ENCODE measurements at places on chromosomes 6 and 20.

DNA sequence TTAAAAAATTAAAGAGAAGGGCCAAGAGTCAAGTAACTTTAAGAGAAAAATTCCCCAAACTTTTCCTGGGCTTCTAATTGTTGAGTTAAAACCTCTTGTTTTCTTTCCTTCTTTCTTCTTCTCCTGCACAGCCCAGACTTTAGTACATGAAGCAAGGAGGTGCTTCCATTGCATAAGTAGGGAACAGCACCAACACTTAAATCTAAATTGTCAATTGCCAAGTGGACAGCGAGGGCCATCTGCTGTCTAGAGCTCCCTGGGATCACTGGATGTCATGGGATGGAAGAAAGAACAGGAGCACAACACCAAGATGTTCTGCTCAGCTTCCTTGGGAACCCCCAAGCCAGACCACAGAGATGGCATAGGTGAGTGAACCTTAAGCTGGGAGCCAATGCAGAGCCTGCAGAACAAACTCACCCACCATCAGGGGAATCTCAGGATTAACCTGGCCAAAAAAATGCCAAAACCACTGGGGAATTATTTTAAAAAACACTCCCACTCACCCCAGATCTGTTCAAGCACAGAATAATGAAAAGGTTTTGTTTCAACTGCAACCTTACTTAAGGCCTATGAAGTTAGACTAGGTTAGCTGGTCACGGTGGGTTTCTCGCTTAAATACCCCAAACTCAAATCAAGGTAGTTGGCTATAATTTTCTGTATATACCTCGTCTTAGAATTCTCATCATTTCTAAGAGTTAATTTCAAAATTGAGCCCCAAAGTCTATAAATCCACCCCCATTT is 67.8 kb downstream of the TNFRSF21 start:
- no peak for DNase-seq

DNA sequence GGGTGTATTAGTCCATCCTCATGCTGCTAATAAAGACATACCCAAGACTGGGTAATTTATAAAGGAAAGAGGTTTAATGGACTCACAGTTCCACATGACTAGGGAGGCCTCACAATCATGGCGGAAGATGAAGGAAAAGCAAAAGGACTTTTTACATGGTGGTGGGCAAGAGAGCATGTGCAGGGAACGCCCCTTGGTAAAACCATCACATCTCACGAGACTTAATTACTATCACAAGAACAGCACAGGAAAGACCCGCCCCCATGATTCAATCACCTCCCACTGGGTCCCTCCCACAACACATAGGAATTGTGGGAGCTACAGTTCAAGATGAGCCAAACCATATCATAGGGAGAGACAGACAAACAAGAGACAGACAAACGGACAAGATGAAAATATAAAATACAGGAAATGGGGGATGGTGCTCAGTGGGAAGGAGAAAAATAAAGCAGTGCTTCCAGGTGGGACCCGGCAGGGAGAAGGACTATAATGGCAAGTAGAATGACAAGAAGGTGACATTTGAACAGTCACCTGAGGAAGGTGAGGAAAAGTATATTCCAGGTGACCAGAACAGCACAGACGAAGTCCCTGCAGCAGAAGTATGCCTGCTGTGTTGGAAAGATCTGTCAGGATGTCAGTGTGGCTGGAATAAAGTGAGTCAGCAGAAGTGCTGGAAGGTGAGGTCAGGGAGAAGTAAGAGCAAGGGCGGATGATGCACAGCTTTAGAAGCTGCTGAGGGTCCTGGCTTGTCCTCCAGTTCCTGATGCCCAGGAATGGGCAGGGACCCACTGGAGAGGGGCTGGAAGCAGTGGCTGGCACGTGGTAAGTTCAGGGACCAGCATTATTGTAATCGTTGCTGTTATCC is 61.1 kb downstream of the SLC2A10 start:
- no peak for DNase-seq

DNA sequence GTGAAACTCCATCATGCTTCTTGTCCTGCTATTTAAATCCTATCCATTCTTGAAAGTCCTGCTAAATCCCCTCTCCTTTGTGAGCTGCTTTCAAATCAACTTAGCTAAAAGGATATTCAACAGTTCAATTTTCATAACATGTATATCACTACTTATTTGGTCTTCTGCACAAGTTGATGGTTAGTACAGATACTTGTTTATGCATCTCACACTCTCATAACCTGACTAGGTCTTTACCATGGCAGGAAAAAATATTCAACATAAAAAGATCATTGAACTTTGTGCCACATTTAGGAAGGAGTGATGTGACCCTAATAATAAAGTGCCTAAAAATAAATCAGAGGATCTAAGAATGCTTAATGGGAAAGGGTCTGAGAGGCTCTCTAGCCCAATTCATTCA is 148.2 kb downstream of the RALGAPA2 start:
- no peak for DNase-seq

GRCh38 chr6:76852776-76853175 is 610.5 kb downstream of the HTR1B start:
- DNase-seq, result no peak

- no peak for DNase-seq
These were observed at the start of gene STK35 for GRCh38 chr20:2101057-2101864. TSS of gene STK35 (plus strand) at chr20:2101827. CDS start at chr20:2101882, 55 bp downstream.

- no peak for DNase-seq
These were observed 101.6 kb downstream of the DACT2 start for GRCh38 chr6:168217880-168218537.

- no peak for DNase-seq
These were observed 238.8 kb downstream of the TSHZ2 start for GRCh38 chr20:53210931-53211330.

DNA sequence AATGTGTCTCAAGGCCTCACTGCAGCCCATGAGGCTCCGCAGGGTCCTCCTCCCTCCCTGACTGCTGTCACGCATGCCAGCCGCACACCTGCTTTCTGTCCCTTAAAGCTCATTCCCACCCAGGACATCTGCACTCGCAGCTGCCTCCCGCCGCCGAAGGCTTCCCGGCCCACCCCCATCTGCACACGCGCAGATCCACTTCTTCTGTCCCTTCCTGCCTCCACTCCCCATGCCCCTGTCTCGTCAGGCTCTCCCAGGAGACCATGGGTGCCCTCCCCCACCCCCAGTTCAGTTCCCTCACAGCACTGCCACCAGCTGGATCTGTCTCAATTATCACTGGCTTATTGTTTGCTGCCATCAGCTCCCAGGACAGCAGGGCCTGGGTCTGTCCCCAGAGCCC is 63.0 kb downstream of the RIPOR3 start:
- DNase-seq, result no peak

GRCh38 chr6:373031-373430 is 18.5 kb upstream of the IRF4 start:
- no peak for DNase-seq

DNA sequence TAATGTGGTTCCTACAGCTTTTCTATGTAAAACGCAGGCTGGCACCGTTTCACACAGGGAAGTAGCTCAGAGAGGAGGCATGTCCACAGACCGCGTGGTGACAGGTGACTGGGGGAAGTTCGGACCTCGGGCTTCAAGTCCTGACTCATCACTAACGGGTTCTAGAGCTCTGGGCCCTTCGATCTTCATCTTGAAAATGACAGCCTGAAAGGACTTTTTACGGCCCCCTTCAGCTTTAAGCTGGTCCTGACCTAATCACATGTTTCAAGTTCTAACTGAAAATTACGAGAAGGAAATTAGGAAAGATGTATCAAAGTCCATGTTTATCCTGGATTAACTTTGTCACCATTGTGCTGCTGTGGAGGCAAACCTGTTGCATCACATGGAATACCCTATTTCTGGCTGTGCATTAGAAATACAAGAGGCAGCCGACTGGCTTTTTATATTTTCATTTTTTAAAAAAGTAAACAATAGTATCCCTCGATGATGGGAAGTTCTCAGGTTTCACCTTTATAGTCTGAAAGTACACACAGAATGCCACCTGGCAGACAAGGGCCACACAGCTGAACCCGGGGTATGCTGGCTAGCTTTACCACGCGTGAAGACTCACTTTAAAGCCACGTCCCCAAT is 2.0 kb downstream of the MAN1A1 start:
- peak; percentile 12 for DNase-seq

DNA sequence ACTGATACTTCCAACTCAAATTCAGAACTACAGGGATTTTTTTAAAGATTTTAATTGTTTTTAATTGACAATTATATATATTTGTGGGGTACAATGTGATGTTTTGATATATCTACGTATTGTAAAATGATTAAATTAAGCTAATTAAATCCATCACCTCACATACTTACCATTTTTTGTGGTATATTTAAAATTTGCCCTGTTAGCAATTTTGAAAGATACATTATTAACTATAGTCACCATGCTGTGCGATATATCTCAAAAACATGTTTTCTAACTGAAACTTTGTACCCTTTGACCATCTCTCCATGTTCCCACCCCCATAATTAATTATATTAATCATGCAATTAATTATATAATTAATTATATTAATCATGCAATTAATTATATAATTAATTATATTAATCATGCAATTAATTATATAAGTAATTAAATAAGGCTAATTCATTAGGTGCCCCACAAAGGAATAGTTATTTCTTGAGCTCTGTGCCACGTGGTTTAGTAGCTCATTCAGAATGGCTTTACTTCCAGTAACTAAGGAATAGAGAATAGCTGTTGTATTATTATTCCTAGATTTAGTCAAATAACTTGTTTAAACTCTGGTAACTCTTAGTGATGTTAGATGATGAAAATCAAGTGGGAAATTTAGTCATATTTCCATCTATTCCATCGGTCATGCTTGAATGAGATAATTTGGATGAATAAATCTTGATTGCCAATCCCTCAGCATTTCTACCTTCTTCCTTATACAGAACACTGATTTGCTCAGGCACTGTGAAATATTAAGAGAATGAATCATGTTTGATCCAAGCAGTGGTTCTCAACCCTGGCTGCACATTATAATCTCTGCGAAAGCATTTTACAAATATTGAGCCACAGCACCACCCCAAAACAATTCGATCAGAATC is 25.1 kb downstream of the LOC128125822 start:
- DNase-seq, result no peak

- no peak for DNase-seq
These were observed 12.1 kb upstream of the TSPYL1 start for GRCh38 chr6:116291701-116292396.

- DNase-seq, result no peak
These were observed 991 bp downstream of the UQCC2 start for GRCh38 chr6:33710296-33711121.

- no peak for DNase-seq
These were observed 1532.7 kb downstream of the HACE1 start for GRCh38 chr6:103326760-103327757.

GRCh38 chr20:23309781-23310180 is 40.8 kb upstream of the NXT1 start:
- DNase-seq, result no peak

GRCh38 chr6:26215585-26216358 is 128.5 kb downstream of the HFE start:
- DNase-seq, result peak; percentile 50

- DNase-seq, result no peak
These were observed 211.9 kb downstream of the ZNF217 start for GRCh38 chr20:53381568-53382262.

DNA sequence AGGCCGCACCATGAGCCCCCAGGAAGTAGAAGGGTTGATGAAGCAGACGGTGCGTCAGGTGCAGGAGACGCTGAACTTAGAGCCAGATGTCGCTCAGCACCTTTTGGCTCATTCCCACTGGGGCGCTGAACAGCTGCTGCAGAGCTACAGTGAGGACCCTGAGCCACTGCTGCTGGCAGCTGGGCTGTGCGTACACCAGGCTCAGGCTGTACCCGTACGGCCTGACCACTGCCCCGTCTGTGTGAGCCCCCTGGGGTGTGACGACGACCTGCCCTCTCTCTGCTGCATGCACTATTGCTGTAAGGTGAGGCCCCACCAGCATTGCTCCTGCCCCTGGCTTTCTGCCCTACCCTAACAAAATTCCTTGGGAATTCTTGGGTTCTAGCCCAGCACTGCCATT is 13.1 kb downstream of the DNPH1 start:
- DNase-seq, result no peak

- DNase-seq, result no peak
These were observed 47.5 kb downstream of the ERMARD start for GRCh38 chr6:169798764-169799473.

DNA sequence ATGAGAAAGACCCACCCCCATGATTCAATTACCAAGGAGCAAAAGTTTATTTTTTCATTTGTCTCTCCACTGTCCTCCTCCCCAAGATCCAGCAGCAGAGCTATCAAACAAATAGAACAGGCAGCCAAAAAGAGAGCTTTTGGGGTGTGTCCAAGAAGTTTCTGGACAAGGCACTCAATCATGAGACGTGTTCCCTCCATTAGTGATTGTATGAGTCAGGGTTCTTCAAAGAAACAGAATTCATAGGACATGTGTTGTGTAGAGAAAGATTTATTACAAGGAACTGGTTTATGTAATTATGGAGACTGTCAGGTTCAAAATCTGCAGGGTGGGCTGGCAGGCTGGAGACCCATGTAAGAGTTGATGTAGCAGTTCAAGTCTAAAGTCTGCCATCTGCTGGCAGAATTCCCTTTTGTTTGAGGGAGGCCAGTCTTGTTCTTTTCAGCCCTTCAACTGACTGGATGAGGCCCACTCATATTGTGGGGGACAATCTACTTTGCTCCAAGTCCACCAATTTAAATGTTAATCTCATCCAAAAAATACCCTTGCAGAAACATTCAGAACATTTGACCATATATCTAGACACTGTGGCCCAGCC is 248.1 kb upstream of the OPRM1 start:
- no peak for DNase-seq

- no peak for DNase-seq
These were observed 175.8 kb downstream of the ISM1 start for GRCh38 chr20:13396826-13397225.

DNA sequence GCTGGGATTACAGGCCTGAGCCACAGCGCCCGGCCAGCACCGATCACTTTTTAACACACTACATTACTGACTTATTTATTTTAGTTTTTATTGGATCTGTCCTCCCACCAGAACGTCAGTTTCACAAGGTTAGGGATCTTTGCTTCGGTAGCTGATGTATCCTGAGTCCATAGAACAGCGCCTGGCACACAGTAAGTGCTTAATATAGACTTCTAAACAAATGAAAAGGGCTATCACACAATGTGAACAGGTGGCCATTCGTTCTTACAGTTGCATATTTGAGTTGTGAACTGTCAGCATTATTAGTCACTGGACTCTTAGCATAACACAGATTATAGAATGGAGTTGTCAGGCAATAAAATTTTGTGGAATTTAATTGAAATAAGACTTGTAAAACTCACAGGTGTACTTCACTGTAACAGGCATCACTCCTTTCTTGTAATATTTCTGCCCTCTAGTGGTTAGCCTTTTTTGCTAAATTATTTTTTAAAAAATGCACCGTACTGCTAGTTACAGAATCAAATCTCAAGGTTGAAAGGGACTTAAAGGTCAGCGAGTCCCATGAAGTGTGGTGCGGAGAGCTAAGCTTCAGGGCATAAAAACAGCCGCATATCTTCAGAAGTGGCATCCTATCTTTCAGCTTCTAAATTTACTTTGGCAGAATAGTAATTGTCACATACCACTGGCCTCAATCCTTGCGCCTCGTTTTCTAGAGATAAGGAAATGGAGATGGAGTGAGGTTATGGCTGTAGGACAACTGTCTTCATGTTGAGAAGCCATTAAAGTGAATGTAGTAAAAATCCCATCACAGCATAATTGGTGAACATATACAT is 3.4 kb upstream of the TBC1D7 start:
- no peak for DNase-seq

- DNase-seq, result peak; percentile 21
These were observed 98.7 kb upstream of the RIPOR2 start for GRCh38 chr6:25034431-25034921.

- DNase-seq, result no peak
These were observed 18.5 kb upstream of the PHACTR3 start for GRCh38 chr20:59585714-59586409.

All from central memory CD4-positive, alpha-beta T cell (primary cell).